ENCODE measurements at places on chromosomes 5 and 9. TPM values are rescaled to one million over a fixed set of nuclear protein-coding genes. Genes with fewer than 3 reads are reported as not detected.

F12 gene
- polyA plus RNA-seq = 14.7 TPM

ZNF300 gene
- 27.0 TPM for polyA plus RNA-seq

CFAP90 gene
- 27.9 TPM for polyA plus RNA-seq

ANKRD31 gene
- 0.51 TPM for polyA plus RNA-seq

GDA gene
- polyA plus RNA-seq = 2.3 TPM

ELL2 gene
- 12.2 TPM for polyA plus RNA-seq

SLC2A6 gene
- polyA plus RNA-seq = 25.2 TPM

FBP1 gene
- 2.2 TPM for polyA plus RNA-seq

IL17B gene
- polyA plus RNA-seq = 0.87 TPM

PCDHGA12 gene
- polyA plus RNA-seq = 8.3 TPM

ANGPTL2 gene
- polyA plus RNA-seq = 50.3 TPM

UHRF2 gene
- polyA plus RNA-seq = 37.7 TPM

GRIN1 gene
- 207 TPM for polyA plus RNA-seq

SLC4A9 gene
- 1.9 TPM for polyA plus RNA-seq

HTR1A gene
- 6.4 TPM for polyA plus RNA-seq

ARHGEF28 gene
- polyA plus RNA-seq = 15.0 TPM

CDC25C gene
- polyA plus RNA-seq = 4.2 TPM

CMBL gene
- 48.3 TPM for polyA plus RNA-seq

FOXI1 gene
- polyA plus RNA-seq = not detected

OBP2B gene
- not detected for polyA plus RNA-seq

HK3 gene
- 0.74 TPM for polyA plus RNA-seq

OR13C4 gene
- not detected for polyA plus RNA-seq

SLC6A7 gene
- 33.1 TPM for polyA plus RNA-seq

PCDHA9 gene
- polyA plus RNA-seq = 3.5 TPM

TMEM174 gene
- polyA plus RNA-seq = 0.14 TPM

CYLC2 gene
- not detected for polyA plus RNA-seq

PCDHB5 gene
- 6.6 TPM for polyA plus RNA-seq

LCN1 gene
- polyA plus RNA-seq = not detected

LCN6 gene
- not detected for polyA plus RNA-seq

LCNL1 gene
- 3.8 TPM for polyA plus RNA-seq

CLIC3 gene
- polyA plus RNA-seq = 0.35 TPM

SURF4 gene
- polyA plus RNA-seq = 103 TPM

KCTD16 gene
- polyA plus RNA-seq = 5.1 TPM

C5orf47 gene
- 0.23 TPM for polyA plus RNA-seq

PCDHB13 gene
- polyA plus RNA-seq = 5.0 TPM

IRGM gene
- 0.59 TPM for polyA plus RNA-seq

B4GALT1 gene
- 9.5 TPM for polyA plus RNA-seq

LNPEP gene
- 17.5 TPM for polyA plus RNA-seq

RANBP3L gene
- 12.2 TPM for polyA plus RNA-seq

LRRC19 gene
- polyA plus RNA-seq = 0.44 TPM

KCNIP1 gene
- polyA plus RNA-seq = 165 TPM

ADGRD2 gene
- polyA plus RNA-seq = 26.1 TPM

EFNA5 gene
- 17.0 TPM for polyA plus RNA-seq

B4GALT7 gene
- polyA plus RNA-seq = 31.9 TPM

OR1L6 gene
- polyA plus RNA-seq = not detected
